ENCODE measurements at places on chromosomes 2 and 18.

- DNase-seq: no peak
These were observed 64.5 kb downstream of the BAZ2B start for GRCh38 chr2:159551806-159552205.

GRCh38 chr2:95385570-95385984 is 16.9 kb upstream of the FAHD2A start:
- DNase-seq: no peak

GRCh38 chr2:46876741-46877384 is 38.7 kb downstream of the MCFD2 start:
- no peak for DNase-seq

GRCh38 chr2:96625571-96626552 is 12.2 kb downstream of the KANSL3 start:
- DNase-seq: no peak

DNA sequence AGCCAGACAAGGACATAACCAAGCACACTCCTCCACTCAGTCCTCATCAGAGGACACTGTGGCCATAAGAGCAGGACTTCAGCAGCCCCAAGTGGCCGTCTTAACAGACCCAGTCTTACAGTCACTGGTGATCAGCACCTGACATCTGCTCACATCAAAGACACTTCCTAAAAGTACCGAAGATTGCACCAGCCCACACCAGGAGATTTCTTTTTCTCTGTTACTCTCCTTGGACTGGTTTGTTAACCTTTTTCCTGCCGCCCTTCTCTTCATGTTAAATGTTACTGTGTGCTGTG is 44.1 kb downstream of the MRPS5 start:
- no peak for DNase-seq

DNA sequence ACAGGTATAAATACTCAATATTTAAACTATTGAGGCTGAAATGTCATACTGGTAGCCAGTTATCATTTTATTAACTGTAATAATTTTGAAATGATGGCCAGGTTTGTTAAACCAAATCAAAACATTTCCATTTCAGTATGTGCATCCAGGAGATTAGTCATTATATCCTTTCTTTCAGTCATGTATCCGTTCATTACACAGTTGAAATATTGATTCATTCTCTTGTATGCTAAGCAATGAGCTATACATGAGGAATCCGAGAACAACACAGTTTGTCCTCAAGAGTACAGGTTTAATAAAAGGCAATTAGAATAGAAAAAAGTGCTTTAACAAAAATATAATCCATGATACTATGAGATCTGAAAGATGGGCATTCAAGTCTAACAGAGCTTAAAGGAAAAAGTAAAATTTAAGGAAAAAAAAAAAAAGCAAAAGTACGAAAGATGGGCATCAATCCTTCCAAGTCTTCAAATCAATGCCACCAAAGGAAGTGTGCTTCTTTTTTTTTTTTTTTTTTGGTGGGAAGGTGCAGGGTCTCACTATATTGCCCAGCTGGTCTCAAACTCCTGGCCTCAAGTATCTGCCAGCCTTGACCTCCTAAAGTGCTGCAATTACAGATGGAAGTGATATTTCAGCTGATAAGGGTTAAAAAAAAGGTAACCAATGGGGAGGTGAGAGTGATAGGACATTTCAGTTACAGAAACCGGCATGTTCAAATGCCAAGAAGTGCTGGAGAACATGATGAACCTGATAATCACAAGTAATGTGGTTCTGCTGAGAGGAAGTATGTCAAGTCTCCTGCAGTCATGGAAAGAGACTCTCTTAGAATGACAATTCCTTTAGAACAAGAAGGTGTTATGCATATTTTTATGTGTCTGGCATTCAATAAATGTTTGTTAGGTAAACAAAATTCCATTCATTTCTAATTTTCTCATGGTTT is 35.8 kb downstream of the PUM2 start:
- no peak for DNase-seq

GRCh38 chr18:48785091-48785614 is 165.6 kb downstream of the SMAD7 start:
- DNase-seq: no peak

- no peak for DNase-seq
These were observed 728.1 kb upstream of the PIK3C3 start for GRCh38 chr18:41226911-41227310.

DNA sequence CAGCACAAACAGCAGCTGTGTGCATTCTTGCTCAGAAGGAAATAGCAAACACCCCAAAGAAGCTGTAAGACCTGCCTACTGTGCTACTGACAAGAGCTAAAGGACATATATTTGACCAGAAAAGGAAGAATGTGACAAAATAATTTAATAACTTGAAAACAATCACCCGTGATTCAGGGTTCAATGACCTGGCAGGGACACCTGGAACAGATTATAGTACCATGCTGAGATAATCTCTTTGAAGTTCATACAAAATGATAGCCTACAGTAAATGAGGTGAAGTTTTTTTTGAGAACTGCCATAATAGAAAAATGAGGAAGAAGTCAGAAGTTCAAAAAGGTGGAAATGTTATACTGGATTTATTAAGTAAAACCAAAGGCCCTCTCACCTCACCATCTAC is 324.8 kb upstream of the GULP1 start:
- DNase-seq: no peak

GRCh38 chr2:58794103-58794502 is 553.0 kb upstream of the FANCL start:
- no peak for DNase-seq

GRCh38 chr2:105889046-105889445 is 144.3 kb downstream of the NCK2 start:
- no peak for DNase-seq

DNA sequence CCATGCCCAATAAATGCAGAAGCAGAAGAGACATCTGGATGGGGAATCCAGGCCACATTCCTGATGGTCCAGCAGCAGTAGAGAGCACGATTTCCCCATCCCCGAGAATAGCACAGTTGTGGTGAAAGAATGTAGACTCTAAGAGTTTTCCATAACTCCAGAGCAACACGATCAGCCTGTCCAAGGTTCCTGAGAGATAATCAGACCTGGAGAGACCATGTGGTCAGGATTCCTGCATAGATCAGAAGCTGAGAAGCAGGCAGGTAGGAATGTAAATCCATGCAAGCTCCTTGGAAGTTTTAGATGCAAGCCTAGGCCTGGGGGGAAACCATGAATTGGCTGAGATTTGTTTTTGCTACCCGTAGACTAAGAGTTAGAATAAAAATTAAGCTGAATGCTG is 34.2 kb upstream of the PTPRM start:
- DNase-seq: no peak

DNA sequence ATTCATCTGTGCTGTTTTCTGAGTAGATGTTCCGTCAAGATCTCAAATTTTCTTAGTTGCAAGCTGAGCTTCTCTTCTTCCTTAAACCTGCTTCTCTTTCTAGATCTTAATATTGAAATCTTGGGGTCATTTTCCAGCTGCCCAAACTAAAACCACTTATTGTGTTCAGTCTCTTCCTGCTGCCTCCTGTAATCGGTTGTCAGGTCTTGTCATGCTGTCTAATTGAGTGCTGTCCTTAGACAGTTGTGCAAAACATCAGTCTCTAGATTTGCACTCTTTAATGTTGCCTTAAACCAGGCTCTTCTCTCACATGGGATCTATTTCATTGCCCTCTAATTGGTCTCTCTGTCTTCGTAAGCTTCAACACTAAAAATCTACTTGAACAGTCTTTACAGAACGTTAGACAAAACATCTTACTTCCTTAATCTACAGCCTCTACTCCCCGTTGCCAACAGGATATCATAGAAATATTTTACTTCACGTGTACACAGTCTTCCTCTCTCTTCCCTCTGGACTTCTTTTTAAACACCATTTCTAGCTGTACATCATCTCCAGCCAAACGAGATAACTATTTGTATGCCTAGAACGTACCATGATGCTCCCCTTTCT is 34.9 kb downstream of the GPD2 start:
- no peak for DNase-seq

GRCh38 chr2:130759906-130760753 is 4.8 kb downstream of the AMER3 start:
- no peak for DNase-seq

- no peak for DNase-seq
These were observed 8.8 kb downstream of the FZD7 start for GRCh38 chr2:202042444-202042843.

- DNase-seq: no peak
These were observed 622 bp downstream of the LRP2 start for GRCh38 chr2:169361706-169362117.
